ENCODE measurements at places on chromosomes 6 and 20.
A peak's percentile ranks its signal among the peaks of the same experiment; 100 is the strongest.

GRCh38 chr20:38336726-38337125, 9.6 kb upstream of the LBP start:
- DNase-seq: no peak

DNA sequence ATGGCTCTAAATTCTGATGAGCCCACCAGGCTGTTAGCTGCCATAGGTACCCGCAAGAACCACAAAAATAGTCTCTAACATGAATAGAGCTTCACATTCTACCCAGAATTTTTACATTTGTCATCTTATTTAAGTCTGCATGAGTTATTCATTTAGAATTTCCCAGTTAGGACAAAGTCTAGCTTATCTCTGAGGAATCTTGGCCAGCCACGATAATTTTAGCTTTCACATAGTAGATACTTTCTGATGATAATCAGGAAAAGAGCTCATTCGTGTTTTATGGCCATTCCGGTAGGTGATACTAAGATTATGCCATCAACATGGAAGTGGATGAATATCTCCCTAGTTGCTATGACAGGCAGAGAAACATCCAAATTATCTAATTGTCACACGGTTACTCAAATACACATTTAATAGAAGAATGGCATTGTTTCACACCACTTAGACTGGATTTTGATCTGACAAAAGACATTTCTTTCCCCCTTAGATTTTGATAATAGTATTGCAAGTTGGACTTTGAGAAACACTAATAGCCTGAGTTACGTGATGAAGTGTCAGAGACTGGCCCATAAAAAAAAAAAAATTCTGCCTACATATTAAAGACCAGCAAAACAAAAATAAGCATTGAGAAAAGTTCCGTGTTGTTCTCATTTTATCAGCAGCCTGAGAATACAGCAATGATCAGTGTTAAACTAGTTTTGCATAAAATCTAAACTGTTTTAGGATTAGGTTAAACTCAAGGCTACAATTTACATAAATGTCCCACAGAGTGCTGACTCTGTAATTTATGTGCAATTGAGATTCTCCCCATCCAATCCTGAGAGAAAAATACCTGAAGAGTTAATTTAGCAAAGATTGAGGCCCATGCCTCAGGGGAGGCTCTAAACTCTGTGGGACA, 397.5 kb upstream of the ARID1B start:
- no peak for DNase-seq

DNA sequence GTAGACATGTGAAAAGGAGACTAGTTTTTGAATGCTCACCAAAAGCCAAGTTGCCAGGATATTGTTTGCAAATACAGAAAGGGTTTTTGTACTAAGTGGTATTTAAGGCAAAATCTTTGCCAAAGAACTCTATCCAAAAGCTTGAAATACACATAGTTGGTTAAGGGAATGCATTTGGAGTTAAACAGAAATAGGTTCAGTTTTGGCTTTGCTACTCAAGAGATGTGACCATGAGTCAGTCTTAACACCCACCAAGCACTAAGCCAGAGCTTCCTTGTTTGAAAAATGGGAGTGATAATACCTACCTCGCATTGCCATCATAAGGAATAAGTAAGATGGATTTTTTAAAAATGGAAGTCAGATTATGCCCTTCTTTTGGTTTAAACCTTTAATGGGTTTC, 191.7 kb upstream of the LAMP5 start:
- no peak for DNase-seq

GRCh38 chr6:44452725-44453124, 65.2 kb downstream of the CDC5L start:
- no peak for DNase-seq

DNA sequence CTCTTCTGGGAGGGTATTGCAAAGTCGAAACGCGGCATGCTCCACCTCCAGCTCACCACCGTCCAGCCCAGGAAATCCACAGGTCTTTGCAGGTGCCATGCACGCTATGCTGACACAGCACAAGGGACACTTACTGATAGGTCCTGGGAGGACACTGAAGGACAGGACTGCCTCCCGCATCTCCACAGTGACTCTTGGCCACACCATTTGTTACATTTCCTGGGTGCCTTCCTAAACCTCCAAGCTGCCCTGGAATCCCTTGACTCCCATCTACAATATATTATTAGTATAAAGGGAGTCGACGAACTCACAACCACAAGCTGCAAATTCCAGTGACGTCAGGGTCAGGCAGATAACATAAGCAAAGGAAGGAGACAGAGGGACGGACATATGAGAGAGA, 106.9 kb downstream of the JPH2 start:
- no peak for DNase-seq

DNA sequence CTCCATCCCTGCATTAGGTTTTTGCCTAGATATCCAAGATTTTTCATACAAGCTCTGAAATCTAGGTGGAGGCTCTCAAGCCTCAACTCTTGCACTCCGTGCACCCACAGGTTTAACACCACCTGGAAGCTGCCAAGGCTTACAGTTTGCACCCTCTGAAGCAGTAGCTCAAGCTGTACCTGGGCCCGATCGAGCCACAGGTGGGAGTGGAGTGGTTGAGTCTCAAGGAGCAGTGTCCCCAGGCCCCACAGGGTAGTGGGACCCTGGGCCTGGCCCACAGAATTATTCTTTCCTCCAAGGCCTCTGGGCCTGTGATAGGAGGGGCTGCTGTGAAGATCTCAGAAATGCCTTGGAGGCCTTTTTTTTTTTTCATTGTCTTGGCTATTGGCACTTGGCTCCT, 973.5 kb upstream of the MAP3K7 start:
- no peak for DNase-seq

DNA sequence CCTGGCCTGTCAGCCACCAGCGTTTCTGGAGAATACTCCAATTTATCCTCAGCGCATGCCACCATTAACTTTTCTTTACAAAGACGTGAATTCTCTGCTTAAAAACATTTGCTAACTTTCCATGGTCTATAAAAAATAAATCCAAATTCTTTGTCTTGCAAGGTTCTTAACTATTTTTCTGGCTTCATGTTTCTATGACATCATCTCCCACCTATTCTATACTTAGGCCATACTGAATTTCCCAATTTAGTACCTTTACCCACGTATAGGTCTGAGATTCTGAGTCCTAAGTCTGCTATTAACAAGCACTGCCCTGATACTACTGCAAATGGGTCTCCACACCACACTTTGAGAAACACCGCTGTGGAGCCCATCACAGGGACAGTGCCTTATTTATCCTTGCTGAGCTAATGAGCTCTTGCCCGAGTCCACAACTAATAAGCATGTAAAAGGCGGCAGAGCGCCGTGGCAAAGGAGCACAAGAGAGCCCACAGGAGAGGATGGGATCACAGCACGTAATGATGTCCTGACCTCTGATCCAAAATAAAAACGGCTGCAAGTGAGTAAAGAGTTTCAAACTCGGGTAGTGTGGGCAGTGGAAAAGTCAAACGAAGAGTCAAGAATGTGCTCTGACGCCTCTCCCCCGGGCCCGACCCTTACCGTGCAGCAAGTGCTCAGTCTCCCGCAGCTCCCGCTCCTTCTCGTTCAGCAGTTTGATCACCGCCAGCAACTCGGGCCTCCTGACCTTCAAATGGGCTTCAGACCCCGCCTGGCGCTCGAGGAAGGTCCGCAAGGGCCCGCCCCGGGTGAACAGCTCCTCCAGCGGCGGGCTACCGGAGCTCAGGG, 519 bp downstream of the MTRF1L start:
- DNase-seq: peak; percentile 49

DNA sequence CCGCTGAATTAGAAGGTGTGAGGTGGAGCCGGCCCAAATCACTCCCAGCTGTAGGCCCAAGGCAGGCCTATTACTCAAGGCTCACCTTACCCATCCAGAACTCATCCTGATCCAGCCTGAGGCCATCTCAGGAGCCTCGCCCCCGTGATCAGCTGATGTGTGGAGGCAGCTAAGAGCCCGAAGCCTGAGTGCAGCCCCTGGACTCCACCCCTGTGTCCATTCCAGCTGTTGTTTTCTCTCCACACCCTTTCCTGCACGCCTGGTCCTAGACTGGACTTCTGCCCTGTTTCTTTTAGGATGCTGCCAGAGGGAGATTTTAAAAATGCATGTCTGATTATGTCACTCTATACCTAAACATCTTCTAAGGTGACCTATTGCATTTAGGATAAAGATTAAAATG, 124.7 kb upstream of the SUPT3H start:
- no peak for DNase-seq

GRCh38 chr6:137659871-137660270, 165.7 kb upstream of the OLIG3 start:
- DNase-seq: no peak
